Inflammatory macrophage treated with lipopolysaccharide for 1 hour (primary cell): ENCODE measurements at places on chromosomes 2 and 18.
A peak's percentile ranks its signal among the peaks of the same experiment; 100 is the strongest.

GRCh38 chr2:75462721-75463120, 98.0 kb downstream of the EVA1A start:
- DNase-seq, result no peak

DNA sequence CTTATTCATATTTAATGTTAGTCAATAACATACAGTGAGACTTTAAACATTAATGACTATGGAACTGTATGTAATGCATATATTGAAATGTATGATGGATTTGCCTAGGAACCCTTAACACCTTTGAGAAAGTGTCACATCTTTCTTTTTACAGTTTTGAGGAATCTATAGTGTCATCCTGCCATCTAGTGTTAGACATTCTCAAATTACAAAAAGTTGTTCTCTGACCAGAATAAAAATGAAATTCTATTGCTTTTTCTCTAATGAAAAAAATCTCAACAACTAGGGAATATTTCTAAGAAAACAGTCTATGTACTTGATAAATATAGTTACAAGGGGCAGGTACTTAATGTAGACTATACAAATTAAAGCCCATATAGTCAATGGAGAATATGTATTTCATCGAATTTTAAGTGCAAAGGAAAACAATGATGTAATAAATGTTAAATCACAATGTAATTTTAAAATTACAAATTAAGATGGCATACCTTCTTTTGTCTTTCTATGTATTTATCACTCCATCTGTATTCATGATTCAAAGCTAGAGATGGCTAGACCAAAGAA, 5.1 kb upstream of the CALCRL start:
- peak; percentile 66 for DNase-seq

GRCh38 chr2:235749121-235749770, 255.4 kb downstream of the AGAP1 start:
- DNase-seq, result no peak

DNA sequence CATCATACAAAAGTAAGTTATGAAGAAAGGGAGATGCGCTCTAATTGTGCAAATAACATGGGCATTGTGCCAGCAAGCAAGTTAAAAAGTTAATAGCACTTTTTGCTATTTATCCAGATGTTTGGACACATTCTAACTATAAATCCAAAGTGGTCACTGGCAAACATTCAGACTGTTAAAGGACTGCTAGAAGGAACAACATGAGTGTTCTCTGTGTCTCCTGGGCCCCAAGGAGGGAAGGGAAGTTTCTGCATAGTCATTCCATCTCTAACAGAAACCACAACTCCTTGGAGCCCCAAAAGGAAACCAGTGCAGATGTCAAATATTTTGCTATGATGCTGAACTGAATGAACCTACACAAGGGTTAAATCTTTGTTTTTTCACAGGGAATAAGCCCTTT, 213.3 kb upstream of the HNRNPA3 start:
- peak; percentile 7 for DNase-seq

- no peak for DNase-seq
Observed at GRCh38 chr2:229927817-229928321, 5.6 kb downstream of the FBXO36 start.

DNA sequence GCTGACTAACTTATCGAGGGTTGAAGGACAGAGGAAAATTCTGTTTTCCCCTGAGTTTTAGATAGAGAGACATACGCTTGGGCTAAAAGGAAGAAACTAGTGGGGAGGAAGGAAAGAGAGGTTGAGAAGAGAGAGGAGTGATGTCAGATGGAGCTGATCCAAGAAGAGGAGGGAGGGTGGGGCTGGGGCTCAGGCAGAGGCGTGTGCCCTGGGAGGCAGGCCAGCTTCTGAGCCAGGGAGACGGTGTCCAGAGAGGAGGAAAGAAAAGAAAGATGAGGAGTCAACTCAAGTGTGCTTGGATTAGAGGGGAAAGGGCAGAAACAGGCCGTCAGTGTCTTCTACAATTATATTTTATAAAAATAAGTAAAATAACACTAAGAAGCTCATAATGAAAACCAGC, 56.2 kb downstream of the EMILIN2 start:
- peak; percentile 38 for DNase-seq

DNA sequence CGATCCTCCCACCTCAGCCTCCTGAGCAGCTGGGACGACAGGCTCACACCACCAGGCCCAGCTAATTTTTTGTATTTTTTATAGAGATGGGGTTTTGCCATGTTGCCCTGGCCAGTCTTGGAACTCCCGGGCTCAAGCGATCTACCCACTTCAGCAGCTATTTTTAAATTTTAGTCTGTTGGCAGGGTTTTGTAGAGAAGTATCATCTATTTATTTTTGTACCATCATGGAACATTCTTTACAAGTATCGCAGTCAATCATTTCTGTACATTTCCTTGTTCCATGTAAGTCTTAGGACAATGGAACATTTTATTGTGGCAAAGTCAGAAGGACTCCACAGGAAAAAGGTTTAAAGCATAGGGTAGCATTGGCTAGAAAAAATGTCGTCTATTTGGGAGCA, 94.6 kb downstream of the UGGT1 start:
- no peak for DNase-seq

DNA sequence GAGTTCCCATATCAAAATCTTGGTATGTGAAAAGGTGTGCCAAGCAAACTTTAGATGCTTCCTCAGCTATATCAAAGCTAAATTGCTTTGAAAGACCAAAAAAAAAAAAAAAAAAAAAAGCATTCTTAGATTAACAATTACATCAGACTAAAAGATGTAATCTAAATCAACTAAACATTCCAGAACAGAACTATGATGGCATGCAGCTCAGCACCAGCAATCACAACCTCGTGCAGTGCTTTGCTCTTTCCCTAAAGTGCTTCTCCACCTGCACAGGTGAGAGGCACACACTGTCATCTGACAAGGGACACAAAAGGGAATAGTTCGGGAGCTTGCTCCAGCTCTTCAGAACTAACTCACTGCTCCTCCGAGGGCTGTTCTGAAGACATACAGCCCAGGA, 37.5 kb downstream of the ADAM17 start:
- no peak for DNase-seq

DNA sequence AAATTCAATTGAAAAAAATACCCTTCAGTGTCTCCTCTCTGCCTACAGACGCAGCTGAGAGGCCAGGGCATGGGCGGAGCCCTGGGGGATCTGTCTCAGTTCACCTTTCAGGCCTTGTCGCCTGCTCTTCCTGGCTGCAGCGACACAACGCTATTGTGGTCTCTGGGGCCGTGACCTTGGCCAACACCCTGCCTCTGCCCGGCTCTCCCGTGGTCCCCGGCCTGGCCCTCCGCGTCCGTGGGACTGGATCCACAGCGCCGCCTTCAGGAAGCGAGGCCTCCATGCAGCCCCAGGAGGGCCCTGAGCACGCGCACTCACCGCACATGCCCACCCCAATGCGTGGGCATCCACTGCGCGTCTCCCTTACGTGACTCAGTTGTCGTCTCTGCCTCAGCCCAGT, 81.1 kb downstream of the MRPS9 start:
- DNase-seq, result no peak

DNA sequence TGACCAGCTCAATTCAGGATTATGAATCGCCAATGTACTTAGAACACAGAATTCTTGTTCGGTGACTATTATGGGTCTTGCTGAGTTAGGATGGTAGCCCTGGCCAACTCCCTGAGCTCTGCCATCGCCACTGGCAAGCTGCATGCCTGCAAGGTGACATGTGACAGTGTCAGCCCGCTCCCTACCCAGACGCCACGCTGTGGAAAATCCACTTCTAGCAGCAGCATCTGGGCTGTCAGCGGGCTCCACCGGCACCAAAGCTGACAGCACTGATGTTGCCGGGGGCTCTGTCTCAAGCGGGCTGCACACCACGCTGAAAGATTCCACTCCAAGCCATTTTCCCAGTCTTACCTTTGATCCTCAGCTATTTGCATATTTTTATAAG, 100.7 kb downstream of the MYT1L start:
- no peak for DNase-seq

GRCh38 chr2:124609667-124610066, 584.6 kb downstream of the CNTNAP5 start:
- no peak for DNase-seq

- no peak for DNase-seq
Observed at GRCh38 chr2:68791914-68792313, 57.3 kb downstream of the ARHGAP25 start.

DNA sequence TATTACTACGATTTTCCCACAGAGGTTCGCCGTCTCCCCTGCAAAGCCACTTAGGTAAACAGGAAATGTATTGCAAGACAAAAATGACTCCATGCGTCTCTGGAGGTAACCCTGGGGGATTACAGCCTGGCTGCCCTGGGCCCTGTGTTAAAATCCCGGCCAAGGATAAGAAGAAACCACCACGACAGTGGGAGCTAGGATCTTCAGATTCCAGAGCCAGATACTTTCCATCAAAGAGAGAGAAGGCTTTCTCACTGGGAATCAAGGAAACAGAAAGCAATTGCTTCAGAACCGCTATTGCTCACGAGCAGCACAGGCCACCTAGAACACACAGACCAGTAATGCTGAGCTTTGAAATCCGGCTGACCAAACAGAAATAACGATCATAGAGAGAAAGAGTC, 97.9 kb upstream of the ZNF516 start:
- no peak for DNase-seq
